ENCODE measurements at places on chromosomes 6 and 20.
A peak's percentile ranks its signal among the peaks of the same experiment; 100 is the strongest.

GRCh38 chr6:130971504-130971903, 91.5 kb downstream of the EPB41L2 start:
- H3K36me3 ChIP-seq: no peaks in the 10 kb centered on the region
- H3K27ac ChIP-seq: no peak overlapping the region
- no peaks in the 10 kb centered on the region for H3K27me3 ChIP-seq
- peaks cover 50% of the 10 kb centered on the region for H3K4me1 ChIP-seq
- DNase-seq: no peak

DNA sequence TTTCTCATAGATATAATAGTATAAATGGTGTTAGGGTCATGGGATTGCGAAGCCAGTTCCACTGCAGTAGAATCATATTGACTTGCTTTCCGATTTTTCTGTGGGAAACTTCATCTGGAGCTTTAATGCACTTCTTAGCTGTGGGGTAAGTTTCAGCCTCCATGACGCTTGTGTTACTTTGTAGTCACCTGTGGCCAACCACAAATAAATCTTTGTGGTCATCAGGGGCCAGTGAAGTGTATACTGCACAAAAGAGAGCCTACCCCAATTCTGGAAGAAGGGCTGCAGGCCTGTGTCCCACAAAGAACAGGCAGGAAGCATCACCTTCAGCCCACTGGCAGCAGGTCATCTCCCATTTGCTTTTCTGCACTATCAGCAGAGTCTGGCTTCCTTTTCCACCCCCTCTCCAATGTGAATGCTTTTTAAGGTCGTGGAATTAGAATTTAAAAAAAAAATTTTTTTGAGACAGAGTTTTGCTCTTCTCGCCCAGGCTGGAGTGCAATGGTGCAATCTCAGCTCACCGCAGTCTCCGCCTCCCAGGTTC, 32.0 kb downstream of the MTHFD1L start:
- H3K27me3 ChIP-seq: no peaks in the 10 kb centered on the region
- peaks cover 63% of the 10 kb centered on the region for H3K4me1 ChIP-seq

DNA sequence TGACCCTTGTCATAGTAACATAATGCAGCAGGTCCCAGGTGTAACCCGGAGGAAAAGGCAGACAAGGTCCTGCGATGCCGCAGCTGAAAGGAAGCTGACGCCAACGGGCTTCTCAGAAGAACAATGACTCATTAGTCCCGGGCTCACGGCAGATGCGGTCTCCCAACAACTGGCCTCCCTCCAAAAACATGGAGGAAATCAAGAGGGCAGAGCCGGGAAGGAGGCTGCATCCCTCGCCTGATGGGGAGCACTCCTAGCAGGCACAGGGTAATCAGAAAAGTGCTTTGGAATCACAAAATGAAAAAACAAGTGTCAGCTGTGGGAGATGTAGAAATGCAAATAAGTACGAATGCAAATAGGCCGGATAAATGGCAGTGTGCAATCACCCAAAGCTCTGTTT, 165.2 kb upstream of the AGPAT4 start:
- DNase-seq: peak; percentile 98
- H3K4me1 ChIP-seq: peaks cover 47% of the 10 kb centered on the region
- no peaks in the 10 kb centered on the region for H3K27me3 ChIP-seq
- no peaks in the 10 kb centered on the region for H3K36me3 ChIP-seq
- peak overlapping the region; percentile 71 for H3K27ac ChIP-seq
- peak overlapping the region; percentile 39 for H3K4me3 ChIP-seq

DNA sequence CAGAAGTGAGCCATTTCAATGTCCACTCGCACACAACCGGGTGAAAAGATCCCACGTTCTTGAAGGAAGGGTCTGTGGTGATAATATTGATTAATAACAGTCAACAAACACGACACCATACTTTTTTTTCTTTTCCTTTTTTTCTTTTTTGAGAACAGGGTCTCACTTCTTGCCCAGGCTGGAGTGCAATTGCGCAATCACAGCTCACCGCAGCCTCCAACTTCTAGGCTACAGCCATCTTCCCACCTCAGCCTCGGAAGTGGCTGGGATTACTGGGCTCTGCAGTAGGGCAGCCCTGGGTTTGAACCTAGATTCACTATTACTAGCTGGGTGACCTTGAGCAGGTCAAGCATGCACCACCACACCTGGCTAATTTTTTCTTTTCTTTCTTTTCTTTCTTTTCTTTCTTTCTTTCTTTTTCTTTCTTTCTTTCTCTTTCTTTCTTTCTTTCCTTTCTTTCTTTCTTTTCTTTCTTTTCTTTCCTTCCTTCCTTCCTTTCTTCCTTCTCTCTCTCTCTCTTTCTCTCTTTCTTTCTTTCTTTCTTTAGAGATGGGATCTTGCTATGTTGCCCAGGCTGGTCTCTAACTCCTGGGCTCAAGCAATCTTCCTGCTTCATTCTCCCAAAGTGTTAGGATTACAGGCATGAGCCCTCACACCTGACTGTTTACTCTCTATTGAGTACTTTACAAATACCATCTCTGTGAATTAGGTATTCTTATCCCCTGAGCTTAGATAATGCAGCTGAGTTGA, 123.9 kb downstream of the SNX5 start:
- no peaks in the 10 kb centered on the region for H3K27me3 ChIP-seq
- no peak for DNase-seq
- H3K36me3 ChIP-seq: no peaks in the 10 kb centered on the region
- no peak overlapping the region for H3K27ac ChIP-seq
- no peak overlapping the region for H3K4me3 ChIP-seq

DNA sequence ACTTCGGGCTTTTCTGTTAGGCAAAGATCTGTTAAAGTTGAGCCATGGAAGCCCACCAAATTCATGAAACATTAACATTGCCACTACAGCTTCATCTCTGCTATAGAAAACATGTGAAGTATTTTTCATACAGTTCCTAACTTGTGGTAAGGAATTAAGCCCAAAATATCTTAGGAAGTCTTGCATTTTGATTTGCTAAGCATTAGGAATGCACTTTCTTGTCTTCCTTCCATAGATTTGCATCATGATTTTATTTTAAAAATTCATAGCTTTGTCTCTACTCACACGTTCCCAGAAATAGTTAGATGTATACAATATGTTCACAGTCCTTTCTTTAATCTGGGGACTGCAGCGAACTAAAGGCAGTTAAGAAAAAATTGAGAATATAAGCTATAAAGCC, 325.6 kb downstream of the CENPW start:
- DNase-seq: no peak
- H3K36me3 ChIP-seq: no peaks in the 10 kb centered on the region
- no peak overlapping the region for H3K4me3 ChIP-seq

DNA sequence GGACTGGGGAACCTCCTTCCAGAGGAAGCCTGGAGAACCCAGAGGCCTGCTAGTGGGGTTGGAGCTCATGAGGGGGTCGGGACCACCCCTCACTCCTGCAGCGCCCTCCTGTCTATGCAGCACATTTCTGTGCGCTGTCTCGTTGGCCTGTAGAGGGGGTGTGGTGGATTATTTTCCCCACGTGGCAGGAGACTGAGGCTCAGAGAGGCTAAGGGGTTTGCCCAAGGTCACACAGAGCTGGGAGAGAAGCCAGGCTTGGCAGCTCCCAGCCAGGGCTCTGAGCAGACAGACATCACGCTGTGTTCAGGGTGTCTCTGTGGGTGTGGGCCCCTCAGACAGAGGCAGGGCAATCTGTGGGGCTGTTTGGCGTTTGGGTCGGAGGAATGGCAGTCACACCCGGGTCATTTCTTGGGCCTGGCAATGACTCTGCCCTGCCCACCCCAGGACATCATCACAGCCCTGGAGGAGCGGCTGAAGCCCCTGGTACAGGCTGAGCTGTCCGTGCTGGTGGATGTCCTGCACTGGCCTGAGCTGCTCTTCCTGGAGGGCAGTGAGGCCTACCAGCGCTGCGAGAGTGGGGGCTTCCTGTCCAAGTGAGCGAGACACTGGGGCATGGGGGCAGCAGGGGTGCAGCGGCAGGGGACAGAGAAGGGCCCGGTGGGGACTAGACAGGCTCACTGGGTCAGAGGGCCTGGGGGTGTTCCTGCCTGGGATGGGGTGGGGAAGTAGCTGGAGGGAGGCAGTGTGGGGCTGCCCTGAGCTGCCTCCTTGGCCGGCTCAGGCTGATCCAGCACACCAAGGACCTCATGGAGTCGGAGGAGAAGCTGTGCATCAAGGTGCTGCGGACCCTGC, 27.7 kb downstream of the UQCC2 start:
- DNase-seq: no peak
- H3K27ac ChIP-seq: no peak overlapping the region
- H3K4me3 ChIP-seq: no peak overlapping the region
- H3K27me3 ChIP-seq: no peaks in the 10 kb centered on the region
- H3K4me1 ChIP-seq: peaks cover 4% of the 10 kb centered on the region

- no peak for DNase-seq
- H3K36me3 ChIP-seq: no peaks in the 10 kb centered on the region
- H3K27me3 ChIP-seq: no peaks in the 10 kb centered on the region
- no peak overlapping the region for H3K4me3 ChIP-seq
- no peaks in the 10 kb centered on the region for H3K4me1 ChIP-seq
Measured at GRCh38 chr6:168206661-168207274, 112.8 kb downstream of the DACT2 start.

DNA sequence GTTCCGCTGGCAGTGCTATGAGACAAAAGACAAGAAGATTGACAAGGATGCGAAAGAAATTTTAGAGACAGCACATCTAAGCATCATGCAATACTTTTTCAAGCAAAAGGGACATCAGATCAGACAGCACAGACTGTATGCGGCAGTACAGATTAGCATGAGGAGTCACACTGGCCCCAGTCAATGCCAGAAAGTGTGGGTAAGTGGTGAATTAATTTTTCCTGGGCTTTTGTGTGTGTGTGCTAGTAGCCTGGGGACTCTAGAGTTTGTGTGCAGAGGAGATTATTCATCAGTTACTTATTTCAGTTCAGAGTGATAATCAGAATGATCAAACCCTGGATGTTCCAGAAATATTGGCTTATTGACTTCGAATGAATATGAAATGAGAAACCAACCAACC, 47.2 kb downstream of the LAMA4 start:
- DNase-seq: peak; percentile 46
- H3K27ac ChIP-seq: peak overlapping the region; percentile 88
- H3K27me3 ChIP-seq: no peaks in the 10 kb centered on the region
- no peak overlapping the region for H3K4me3 ChIP-seq
- H3K4me1 ChIP-seq: peaks cover 63% of the 10 kb centered on the region

DNA sequence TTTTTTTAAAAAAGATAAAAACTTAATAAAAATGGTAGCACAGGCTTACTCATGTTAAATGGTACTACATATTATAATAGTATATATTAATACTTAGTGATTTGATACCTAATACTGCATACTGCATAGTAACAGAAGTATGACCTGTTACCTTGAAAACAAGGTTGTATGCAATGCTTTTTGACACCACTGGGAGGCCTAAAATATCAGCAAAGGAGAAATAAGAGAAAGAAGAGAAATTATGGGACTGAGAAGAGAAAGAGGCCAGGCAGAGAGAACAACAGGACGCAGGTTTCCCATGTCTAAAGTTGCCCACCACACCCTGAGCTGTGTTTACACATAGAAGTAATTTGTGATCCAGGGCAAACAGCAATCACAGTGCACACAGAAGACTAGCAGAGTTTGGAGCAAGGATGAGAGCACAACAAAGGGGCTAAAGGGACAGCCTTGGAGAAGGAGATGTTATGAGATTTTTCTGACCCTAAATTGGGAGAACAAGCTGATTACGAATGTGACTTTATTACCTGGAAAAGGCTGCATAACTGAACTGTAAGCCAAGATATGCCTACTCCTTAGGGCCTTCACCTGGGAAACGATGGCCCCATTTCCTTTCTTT, 73.2 kb downstream of the ROS1 start:
- H3K36me3 ChIP-seq: no peaks in the 10 kb centered on the region
- H3K27ac ChIP-seq: no peak overlapping the region
- no peaks in the 10 kb centered on the region for H3K4me1 ChIP-seq
- peak; percentile 43 for DNase-seq

DNA sequence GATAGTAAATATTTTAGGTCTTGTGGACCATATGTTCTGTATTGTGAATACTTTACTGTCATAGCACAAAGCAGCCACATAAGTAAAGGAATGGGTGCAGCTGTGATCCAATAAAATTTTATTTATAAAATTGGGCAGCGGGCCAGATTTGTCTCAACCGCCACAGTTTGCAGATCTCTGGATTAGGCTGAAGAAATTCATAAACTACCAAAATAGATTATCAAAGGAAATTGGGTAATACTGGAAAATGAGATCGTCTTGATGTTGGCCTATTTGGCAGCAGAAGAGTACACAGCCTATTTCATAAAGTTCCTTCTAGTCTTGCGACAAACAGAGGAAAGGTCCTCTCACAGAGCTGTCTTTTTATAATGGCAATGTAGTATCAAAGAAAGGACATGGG, 69.8 kb downstream of the DZANK1 start:
- no peak overlapping the region for H3K27ac ChIP-seq
- H3K27me3 ChIP-seq: no peaks in the 10 kb centered on the region
- no peak for DNase-seq
- no peaks in the 10 kb centered on the region for H3K4me1 ChIP-seq
- no peak overlapping the region for H3K4me3 ChIP-seq

DNA sequence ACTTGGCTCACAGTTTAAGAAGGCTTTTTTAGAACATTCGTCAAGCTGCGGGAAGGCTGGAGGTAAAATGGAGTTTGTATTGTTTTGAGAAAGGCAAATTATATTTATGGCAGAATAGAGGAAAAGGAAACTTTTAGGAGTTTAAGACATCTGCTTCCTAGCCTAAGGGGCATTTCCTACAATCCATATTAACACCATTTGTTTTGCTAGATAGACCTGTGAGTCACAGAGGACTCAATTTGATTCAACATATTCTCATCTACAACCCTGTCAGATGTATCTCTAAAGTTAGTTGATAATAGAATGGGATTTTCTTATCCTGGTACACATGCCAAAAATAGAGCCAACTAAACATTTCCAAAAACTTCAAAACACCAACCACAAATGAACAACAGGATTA, 35.0 kb downstream of the RCAN2 start:
- H3K27me3 ChIP-seq: no peaks in the 10 kb centered on the region
- H3K4me1 ChIP-seq: peaks cover 27% of the 10 kb centered on the region
- H3K36me3 ChIP-seq: no peaks in the 10 kb centered on the region

DNA sequence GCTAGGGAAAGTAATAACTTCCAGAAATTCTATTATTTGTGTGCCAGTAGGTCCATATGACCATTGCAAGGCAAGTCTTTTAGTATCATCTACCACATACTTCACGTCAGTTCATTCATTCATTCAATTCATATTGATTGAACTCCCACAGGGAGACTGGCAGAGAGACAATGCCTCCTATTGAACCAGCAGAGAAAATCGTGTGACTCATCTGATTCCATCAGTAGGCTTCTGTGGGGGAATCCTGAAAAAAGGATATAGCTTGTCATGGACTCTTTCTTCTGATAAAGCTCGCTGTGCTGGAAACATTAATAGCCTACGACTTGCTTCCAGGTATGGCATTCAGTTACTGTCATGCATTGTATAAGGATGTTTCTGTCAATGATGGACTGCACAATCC, 45.3 kb upstream of the CNR1 start:
- H3K36me3 ChIP-seq: no peaks in the 10 kb centered on the region
- DNase-seq: no peak
- no peaks in the 10 kb centered on the region for H3K27me3 ChIP-seq
- H3K4me3 ChIP-seq: no peak overlapping the region
- H3K27ac ChIP-seq: no peak overlapping the region
- H3K4me1 ChIP-seq: no peaks in the 10 kb centered on the region

- no peak overlapping the region for H3K27ac ChIP-seq
- H3K36me3 ChIP-seq: no peaks in the 10 kb centered on the region
Measured at GRCh38 chr20:6651016-6651415, 116.5 kb upstream of the BMP2 start.

Data from GM23248 (cell line).